Naive thymus-derived CD4-positive, alpha-beta T cell (primary cell): ENCODE measurements at places on chromosomes 12 and 14.

- DNase-seq = no peak
Measured at GRCh38 chr12:47885566-47885965, 19.2 kb downstream of the VDR start.

GRCh38 chr12:49894751-49895148, 8.9 kb downstream of the FAIM2 start:
- no peak for DNase-seq

- no peak for DNase-seq
Measured at GRCh38 chr12:78241446-78241845, 410.8 kb downstream of the NAV3 start.

DNA sequence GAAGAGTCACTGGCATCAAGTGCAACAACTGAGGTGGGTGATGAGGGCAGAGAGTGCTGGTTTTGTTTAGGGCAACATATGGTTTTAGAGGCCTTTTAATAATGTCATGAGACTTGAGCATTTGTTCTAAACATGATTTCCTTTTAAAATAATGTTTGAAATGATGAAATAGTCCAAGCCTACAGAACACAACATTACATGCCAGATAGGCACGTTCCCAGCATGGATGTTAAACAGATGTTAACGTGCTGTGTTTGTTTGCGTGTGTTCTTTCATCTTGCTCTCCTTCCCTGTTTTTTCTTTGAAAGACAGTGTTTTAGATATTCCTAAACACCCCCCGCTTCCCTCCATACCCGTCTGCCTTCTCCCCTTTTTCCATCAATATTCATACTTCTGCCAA, 82.3 kb downstream of the RGS6 start:
- no peak for DNase-seq

GRCh38 chr12:18684430-18684829, 53.4 kb downstream of the PLCZ1 start:
- DNase-seq = no peak

DNA sequence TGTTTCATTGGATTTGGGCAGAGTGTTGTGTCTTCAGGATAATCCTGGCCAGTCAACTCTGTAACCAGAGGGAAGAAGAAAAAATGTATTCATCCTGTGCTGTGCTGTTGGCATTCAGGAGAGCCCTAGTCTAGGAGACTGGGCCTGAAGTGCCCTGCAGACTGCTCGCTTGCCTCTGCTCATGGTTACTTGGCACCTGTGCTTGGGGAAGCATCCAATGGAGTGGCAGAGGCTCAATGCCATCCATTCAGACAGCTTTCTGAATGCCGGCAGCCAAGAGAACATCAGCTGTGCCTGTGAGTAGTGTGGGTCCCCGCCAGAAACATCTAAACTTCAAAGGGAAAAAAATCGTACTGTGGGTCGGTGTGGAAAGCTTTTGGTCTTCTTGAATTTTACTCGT, 124.2 kb downstream of the SRGAP1 start:
- DNase-seq = no peak

- DNase-seq = no peak
Measured at GRCh38 chr12:15712823-15713660, 76.1 kb downstream of the EPS8 start.
